ENCODE measurements at places on chromosomes 5 and 9. TPM values are rescaled to one million over a fixed set of nuclear protein-coding genes. Genes with fewer than 3 reads are reported as not detected.

Gene RIMOC1
- 25.2 TPM for total RNA-seq

Gene LCNL1
- 0.11 TPM for total RNA-seq

Gene PAPPA
- 5.9 TPM for total RNA-seq

Gene AFAP1L1
- total RNA-seq: 27.9 TPM

Gene GAPT
- total RNA-seq: 3.0 TPM

Gene PLPP7
- total RNA-seq: 4.1 TPM

Gene CCDC180
- total RNA-seq: 10.0 TPM

Gene TRMO
- total RNA-seq: 17.2 TPM

Gene TAL2
- 0.69 TPM for total RNA-seq

DNA sequence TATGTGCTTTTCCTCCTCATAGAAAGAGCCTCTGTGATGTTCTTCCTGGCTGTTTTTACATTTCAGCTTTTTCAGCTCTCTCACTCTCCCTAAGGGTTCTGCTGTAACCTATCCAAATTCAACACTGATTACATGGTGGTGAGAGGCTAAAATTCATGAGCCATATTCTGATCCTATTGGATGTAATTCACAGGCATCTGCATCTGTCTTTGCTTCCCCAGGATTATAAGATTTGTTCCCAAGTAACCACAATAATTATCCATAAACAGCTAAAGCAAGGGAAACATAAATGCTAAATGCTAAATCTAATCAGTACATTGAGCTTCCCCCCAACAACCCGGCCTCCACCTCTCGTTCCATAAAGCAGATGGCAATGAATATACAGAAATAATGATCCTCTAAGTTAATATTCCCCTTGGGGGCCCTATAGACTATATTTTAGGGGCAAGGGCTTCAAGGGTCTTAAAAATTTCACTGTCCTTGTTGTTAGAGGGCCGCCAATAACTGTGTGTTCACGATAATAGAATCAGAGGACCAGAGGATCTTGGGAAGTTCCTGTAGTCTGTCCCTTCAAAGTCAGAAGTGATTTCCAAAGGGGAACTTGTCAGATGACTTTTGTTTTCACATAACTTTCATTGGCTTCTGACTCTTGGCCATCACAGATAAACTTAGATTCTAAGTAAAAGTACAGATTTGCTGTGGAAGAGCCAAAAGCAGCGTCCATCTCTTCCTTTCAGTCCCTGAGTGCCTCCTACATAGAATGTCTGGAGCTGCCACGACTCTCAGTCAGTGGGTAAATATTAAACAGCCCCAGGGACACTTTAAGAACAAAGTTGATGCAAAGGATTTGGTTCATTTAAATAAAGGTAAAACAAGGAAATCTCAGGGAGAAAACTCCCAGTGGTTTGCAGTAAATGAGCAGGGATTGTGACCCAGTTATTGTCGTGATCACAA is 125.6 kb downstream of the ALDH1A1 start:
- peak; percentile 40 for DNase-seq

- no peak for DNase-seq
Observed at GRCh38 chr9:129211686-129212085, 33.6 kb upstream of the IER5L start.

- DNase-seq: no peak
Observed at GRCh38 chr5:1343931-1344901, 683 bp downstream of the CLPTM1L start.

GRCh38 chr5:172005708-172006320 is 624 bp downstream of the FBXW11 start:
- no peak for DNase-seq

DNA sequence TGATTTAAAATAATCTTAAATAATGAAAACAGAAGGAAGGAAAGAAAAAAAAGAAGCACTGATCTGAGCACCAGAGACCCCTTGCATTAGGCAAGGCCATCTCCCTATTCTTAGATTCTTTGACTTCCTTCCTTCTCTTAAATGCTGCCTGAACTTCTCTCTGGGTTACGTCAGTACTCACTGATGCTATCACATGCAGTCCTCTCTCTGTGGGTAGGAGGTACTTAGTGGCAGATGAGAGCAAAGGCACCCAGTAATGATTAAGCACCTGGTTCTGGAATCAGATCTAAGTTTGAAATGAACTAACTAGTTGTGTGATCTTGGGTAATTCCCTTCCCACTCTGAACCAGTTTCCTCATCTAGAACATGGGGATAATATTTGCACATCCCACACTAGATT is 110.3 kb upstream of the TBC1D2 start:
- no peak for DNase-seq

DNA sequence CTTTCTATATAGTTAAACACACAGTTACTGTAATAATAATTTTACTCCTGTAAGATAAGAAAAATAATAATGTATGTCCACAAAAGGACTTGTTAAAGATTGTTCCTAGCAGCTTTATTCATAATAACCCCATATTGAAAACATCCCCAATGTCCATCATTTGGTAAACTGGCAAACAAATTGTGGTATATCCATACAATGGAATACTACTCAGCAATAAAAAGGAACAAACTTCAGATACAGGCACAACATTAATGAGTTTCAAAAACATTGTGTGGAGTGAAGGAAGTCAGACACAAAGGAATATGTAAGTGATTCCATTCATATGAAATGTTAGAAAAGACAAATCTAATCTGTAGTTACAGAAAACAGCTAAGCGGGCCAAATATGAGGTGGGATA is 1.9 kb upstream of the MEGF10 start:
- DNase-seq: no peak

- no peak for DNase-seq
Observed at GRCh38 chr5:86671536-86671935, 53.8 kb downstream of the COX7C start.

DNA sequence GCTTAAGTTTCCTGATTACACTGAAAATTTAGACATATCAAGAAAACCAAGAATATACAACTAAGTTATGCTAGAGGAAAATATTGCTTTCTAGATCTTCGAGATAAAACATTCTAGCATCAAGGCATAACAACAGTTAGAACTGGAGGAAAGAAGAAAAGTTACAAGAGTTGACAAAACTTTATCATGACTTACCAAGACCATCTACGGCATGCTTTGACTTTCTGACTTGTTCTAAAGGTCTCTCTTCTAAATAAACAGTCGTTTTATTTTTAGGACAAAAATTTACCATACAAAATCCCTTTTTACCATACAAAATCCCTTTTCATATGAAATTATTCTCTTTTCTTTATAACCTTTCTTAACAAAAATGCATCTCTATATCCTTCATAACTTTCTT is 1110.1 kb upstream of the CDH10 start:
- no peak for DNase-seq

GRCh38 chr5:36658038-36658756 is 51.8 kb downstream of the SLC1A3 start:
- DNase-seq: no peak

- no peak for DNase-seq
Observed at GRCh38 chr5:20224046-20224445, 236.0 kb upstream of the CDH18 start.

GRCh38 chr5:168292786-168293696 is 1.6 kb downstream of the WWC1 start:
- DNase-seq: no peak

DNA sequence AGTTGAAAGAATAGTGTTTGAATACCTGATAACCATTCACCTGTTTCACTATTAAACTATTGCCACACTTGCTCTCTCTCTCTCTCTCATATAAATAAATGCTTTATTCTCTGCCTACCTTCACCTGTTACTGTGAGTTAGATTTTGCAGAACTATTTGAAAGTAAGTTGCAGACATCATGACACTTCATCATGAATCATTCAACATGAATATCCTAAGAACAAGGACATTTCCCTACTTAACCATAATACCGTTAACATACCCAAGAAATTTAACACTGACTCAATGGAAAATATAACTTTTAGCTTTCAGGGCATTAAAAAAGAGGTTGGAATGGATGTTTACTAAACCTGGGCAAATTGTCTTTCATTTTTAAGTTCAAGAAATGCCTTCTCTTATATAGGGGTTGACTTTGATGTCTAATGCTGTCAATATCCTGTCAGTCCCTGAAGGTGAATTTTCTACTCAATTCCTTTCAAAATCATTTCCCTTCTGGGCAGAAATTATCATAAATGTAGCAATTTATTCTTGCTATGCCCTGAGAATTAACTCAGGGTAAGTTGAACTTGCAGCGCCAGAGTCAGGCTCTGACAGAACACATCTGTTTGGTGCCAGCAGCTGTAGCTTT is 582.6 kb upstream of the TLE4 start:
- no peak for DNase-seq

- DNase-seq: no peak
Observed at GRCh38 chr9:89658401-89658800, 53.6 kb downstream of the GADD45G start.

DNA sequence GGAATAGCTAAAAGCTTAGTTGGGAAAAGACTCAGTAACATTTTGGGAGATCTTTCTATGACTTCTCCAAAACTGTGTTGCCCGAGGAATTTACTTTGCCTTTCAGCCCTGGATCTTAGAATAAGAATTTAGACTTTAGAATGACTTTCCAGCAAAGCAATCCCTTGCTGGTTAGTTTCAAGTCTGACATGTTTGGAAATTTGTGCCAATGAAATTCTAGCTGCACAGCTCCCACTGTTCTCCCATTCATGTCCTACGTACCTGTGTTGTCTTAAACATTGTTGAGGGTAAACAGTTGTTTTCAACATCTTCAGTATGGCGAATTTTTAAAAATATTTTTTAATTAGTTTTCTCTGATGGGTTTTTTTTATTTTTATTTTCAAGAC is 111.4 kb downstream of the CCDC192 start:
- no peak for DNase-seq

DNA sequence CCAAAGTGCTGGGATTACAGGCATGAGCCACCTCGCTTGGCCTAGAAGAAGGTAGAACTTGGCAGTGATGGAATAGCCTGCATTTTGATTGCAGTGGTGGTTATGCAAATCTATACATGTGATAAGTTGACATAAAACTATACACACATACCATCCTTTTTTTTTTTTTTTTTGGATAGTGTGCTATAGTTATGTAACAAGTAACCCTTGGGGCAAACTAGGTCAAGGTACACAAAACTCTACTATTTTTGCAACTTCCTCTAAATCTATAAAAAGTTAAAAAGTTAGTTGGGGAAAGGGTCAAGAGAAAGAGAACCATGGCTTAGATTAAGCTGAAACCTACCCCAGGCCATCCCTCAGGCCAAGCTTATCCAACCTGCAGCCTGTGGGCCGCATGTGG is 11.1 kb downstream of the TRIM14 start:
- DNase-seq: no peak

GRCh38 chr5:36690041-36690961 is 83.9 kb downstream of the SLC1A3 start:
- DNase-seq: no peak

DNA sequence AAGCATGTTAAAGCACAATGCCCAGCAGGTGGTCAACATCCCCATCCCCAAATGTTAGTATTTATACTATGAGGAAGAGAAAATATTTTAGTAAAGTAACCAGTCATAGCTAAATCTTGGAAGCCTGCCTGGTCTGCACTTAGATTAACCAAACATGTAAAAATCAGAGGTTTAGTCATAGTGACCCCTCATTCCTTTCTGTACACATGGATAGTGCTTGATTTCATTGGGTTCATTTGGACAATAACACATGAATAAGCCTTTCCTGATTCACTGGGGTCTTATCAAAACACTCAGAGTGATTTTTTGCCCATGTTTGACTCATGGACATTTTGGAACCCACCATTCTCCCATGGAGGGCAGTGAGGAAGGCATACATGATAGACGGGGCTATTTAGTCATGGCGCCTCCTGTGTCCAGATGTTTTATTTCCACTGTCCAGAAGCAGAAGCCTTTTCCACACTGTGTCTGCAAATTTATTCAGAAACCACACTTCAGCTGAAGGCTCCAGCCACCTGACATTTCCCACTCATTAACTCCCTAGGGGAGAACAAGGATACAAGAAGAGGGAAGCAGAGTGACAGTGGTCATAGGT is 32.5 kb downstream of the OR1J1 start:
- no peak for DNase-seq

DNA sequence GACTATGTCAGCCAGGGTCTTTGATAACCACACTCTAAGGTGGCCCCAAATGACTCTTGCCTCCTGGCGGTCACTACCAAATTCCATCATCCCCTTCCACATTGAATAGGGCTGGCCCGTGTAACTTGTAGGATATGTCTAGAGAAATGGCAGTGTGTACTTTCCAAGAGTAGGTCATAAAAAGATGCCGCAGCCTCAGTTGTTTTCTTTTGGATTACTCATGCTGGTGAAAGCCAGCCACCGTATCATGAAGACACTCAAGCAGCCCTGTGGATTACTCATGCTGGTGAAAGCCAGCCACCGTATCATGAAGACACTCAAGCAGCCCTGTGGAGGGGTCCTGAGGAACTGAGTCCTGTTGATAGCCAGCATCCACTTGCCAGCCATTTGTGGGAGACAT is 172.0 kb upstream of the TBC1D2 start:
- no peak for DNase-seq

DNA sequence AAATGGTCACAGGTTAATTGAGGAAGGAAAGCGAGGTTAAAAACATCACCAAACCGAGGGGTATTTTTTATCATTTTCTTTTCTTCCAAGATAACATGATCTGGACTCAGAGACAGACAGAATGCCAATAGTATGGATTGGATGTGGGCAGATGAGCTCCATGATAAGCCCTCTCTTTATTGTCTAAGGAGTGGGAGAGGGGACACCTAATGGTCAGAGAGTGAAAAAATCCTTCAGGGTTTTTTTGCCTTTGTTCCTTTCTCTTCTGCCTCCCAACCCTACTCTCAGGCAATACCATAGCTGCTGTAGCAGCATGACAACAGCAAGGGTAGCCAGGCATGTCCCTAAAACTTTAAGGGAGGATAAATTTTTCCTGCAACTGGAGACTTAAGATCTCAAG is 94.7 kb downstream of the DIRAS2 start:
- DNase-seq: no peak

DNA sequence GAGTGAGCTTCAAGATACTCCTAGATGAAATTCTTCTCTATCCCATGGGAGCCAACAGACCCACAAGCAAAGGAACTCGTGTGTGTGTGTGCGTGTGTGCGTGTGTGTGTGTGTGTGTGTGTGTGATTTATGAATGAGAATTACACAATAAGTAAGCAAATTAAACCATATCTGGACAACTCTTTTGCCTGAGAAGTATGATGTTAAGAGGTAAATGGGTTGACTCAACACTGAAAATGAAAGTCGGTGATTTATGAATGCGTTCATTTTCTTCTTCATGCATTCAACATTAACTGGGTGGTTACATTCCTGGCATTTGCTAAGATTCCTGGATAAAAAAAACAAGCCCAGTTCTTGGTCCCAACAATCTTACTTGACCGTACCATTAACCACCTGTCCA is 171.3 kb upstream of the ZNF462 start:
- no peak for DNase-seq

DNA sequence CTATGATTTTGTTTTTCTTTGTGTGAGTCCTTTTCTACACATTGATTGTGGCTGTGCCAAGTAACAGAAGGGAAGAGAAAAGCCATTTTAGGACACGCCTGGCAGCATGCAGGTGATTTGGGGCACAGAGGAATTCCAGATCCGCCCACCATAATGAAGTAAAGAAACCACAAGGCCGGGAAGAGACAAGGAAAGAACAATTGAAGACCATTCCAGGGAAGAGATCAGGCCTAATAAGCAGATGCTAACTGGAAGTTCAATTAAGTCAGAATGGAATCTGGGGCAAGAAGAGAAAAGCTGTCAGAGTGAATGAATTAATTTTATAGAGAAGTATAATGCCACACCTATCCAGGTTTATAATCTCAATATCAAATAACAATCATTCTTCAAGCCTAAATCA is 110.2 kb upstream of the ISL1 start:
- DNase-seq: no peak

All from urinary bladder (tissue), 4 donors.